ENCODE measurements at places on chromosomes 12 and 14.
A peak's percentile ranks its signal among the peaks of the same experiment; 100 is the strongest.

DNA sequence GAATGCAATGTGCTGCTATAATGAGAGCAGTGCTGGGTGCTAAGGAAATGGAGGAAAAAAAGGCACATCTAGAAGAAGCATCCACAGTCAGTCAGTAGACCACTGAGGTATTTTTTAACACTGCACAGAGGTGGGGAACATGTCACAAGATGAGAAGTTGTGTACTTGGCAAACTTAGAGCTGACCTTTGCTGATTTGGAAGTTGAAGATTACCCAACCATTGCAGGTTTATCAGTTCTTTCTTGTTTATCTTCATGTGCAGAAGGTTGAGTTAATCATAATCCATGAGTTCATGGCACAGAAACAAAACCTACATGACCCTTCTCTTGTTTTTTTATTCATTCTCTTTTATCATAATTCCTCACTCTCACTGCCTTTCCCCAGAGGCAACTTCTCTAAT lies 3.2 kb upstream of the PAH start:
- no peak for DNase-seq

DNA sequence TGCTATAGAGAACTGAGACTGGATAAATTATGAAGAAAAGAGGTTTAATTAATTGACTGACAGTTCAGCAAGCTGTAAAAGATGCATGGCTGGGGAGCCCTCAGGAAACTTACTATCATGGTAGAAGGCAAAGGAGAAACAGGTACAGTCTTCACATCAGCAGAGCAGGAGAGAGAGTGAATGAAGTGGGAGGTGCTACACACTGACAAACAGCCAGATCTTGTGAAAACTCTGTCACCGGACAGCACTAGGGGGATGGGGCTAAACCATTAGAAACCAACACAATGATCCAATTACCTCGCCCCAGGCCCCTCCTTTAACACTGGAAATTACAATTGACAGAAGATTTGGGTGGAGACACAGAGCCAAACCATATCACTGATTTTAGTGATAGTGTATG lies 682.4 kb downstream of the SLC16A7 start:
- DNase-seq = no peak

- DNase-seq = no peak
Observed at GRCh38 chr12:104517880-104518279, 61.1 kb downstream of the CHST11 start.

DNA sequence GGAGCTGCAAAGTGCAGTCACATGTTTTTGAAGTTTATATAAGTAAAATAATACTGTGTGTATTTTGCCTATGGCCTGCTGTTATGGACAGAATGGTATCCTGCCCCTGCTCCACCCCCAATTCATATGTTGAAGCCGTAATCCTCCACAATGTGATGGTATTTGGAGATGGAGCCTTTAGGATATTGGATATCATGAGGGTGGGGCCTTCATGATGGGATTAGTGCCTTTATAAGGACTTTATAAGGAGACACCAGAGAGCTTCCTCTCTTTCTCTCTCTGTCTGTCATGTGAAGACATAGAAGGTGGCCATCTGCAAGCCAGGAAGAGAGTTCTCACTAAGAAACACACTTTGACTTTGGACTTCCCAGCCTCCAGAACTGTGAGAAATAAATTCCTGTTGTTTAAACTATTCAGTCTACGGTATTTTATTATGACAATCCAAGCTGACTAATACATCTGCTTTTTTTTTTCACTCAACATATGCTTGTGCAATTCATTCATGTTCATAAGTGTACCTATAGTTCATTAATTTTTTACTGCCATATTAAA lies 3.1 kb upstream of the CHPT1 start:
- DNase-seq = no peak

DNA sequence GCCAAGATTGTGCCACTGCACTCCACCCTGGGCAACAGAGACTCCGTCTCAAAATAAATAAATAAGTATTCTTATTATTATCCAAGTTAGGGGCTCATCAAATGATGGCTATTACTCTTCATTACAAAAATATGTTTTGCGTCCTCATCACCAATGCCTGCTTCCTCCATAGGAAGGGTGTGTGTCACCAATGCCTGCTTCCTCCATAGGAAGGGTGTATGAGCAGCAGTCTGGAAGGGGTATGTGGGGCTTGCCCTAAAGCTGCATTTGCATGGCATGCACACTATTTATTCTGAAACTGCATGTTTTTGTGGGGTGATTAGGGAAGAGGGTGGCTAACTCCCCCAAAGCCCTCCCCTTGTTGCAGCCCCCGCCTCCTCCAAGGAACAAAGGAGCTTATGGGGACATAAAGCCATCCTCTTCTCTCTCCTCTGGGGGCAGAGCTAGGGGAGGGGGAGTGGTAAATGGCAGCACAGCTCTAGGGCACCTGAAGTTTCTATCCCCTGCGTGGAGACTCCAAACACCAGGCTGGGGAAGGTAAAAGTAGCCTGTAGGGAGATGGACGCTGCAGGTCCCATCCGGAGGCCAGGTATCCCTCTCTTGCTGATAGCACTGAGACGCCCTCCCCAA lies 1.3 kb downstream of the CAMKK2 start:
- DNase-seq = peak; percentile 51

DNA sequence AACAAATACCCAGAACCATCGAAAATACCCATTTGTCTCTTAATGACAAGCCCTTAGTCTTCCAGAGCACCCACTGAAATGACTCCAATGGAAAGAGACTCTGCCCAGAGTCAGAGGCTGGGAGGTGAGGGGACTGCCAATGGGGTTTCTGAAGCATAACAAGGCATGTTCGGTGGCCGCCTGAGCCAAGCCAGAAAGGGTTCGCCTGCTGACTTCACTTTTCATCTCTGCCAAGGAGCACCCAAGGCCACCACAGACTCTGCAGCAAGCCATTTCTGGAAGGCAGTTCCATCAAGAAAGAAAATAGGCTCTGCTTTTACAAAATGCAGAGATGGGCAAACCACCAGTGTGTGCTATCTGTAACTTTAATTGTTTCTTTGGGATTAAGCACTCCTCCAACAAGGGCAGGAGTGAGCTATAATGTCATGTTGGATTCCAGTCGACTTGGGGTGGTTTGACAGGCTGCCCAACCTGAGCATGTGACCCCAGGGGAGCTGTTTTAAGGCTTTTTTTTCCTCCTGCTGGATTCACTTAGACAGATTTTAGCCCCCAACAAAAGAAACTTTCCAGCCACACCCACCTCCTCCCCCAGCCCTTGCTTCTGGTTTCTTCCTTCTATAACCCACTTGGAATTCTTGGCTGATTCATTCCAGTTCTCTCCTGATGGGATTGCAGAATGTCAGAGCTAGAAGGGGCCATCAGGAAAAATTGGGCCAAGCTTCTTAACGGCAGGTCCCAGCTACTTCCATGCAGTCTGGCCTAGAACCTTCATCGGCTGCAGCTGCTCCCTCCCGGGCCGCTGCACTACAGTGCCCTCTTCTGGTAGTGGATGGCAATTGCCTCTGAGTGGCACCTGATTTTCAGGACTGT lies 24.1 kb downstream of the CKAP4 start:
- DNase-seq = peak; percentile 68

- DNase-seq = no peak
Observed at GRCh38 chr12:93624595-93625294, 52.3 kb downstream of the SOCS2 start.

DNA sequence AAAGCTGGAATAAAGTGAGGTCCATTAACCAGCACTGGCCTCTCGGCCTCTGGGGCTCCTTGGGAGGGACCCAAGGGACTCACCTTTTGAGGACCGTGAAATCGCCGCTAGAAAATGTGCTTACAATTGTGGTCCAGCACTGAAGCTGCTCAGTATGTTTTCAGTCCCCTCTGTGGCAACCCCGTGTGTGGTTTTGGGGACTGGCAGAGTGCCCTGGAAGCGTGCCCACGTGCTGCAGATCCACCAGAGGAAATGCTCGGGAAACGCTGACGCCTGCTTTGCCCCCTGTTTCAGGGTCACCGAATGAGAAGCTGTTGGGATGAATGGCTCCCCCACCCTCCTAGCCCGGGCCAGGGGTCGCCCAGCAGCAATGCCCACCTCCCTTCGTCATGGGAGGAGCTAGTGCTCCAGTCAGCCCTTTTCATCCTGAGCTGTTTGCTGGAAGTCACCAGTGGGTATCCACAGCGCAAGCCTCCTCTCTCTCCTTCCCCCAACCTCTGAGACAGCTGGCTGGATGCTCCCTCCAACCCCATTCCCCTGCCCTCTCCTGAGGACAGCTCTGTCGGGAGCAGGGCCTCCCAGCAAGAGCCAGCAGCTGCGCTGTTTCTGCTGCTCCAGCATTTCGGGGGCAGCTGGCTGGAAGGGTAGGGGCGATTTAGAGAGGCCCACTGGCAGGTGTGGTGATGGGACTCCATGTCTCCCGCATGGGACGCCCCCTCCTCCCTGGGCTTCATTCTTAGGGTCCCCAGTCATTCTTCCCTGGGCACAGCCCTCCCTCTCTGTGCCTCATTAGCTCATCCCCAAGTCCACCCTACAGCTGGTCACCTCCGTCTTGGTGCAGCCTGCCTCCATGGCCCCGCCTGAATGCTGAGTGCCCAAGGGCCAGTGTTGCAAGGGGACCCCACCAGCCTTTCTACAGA lies 33.2 kb upstream of the PPP1R13B start:
- DNase-seq = no peak

DNA sequence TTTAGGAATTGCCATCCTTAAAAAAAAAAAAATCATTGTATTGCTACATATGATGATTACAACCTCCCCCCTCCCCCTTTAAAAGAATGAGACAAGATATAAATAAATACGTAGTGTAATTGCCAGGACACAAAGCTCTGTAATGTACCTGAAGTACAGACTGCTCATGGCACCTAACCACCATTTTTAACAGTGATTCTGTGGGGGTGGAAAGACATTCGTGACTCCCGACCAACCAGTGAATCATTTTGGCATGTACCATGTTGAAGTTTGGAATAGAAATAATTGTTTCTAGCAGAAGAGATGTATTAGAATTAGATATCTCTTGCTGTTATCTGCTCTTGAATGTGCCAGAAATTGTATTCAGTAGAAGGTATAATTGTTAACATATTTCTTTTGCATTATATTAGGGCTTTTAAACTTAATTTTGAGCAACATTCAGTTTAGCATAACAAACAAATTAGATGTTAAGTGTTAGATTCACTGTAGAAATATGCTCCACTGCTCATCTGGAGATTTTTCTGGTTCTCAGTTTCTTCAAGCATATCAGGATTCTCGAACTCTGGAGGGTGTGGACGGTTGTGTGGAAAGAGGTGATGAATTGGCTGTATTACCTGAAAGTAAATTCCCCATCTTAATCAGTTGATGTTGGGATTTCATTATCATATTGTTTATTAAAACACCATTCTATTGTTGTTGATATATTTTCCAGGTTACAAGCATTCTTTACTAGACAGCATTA lies 31.1 kb downstream of the FRS2 start:
- DNase-seq = no peak

DNA sequence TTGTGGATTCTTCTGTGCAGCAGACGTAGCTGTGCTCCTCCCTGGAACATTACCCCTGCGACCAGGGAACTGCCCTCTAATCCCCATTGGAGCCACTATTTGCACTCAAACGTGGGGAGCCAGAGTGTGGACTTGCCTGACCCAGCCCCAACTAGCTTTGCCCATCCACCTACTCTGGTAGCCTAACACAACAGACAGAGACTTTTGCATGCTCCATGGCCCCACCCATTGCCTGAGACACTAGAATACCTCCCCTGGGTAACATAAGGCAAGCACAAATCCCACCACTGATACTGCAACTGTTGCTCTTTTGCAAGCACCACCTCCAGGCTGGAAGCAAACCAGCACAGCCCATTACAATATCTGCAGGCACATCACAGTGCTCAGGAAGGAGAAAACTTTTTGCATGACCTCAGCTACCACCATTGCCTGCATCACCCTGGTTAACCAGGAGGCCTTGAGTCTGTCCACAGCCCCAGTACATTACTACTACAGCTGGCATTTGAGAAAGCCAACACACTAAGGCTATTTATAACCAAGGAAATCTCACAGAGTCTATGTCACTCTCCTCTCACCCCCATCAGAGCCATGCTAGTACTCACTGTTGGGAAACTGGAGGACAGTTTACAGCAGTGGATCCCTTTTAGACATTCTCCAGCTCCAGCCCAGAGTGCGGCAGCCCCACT lies 15.0 kb downstream of the CEP128 start:
- DNase-seq = no peak

DNA sequence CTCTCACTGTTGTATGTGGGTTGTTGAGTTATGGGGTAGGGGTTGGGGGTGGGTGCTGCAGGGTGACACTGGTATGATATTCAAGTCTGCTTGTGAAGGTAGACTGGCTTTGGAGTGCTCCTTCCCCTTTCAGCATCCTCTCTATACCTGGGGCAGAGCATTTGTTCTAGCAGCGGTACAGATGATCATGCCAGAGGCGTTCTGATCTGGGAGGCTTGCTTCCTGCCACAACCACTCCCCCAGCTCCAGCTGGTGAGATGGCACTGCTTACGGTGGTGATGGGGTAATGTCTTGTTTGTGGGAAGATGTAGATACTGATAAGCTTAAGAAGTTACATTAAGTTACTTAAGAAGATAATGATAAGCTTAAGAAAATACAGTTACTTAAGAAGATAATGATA lies 131.8 kb downstream of the ERC1 start:
- no peak for DNase-seq

DNA sequence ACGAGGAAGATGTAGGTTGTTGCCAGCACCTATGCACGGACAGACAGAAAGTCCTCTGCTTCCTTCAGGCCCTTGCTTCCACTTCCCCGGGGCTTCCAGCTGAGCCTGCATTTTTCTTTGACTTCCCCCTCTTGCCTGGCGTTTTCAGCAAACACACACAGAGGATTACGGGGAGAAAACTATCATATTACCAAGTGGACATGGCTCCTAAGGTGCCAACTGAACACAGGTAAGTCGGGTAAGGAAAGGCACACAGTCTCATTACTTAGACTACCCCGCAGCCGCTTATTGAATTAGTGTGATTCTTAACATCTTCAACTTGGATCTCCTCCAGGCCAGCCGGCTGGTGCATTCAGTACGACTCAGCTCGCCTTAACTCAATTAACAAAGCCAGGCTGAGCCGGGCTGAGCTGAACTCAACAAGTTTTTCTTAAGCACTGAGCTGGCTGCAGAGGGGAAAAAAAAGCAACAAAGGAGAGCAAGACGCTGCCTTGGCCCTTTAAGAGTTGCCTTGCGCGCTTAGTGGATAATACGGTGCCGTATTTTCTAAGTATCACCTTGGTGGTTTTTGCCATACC lies 19.2 kb upstream of the MAP1LC3B2 start:
- peak; percentile 73 for DNase-seq

DNA sequence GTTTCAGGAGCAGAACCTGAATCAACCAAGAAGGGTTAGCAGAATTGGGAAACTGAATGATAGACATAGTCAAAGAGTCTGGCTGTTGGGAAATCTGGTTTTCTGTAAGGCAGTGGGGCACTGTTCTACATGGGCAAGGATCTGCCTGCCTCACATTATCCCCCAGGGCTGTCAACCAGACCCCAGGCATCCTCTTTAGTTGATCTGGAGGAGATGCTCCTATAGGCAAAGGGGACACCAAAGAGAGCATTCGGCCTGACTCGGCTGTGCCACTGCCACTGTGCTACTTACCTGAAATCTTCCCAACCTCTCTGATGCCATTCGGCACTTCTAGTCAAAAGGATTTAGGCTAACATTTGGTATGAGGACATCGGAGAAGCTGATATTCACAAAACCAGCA lies 4.1 kb downstream of the ISCU start:
- no peak for DNase-seq

GRCh38 chr14:106506881-106507305 lies 980.5 kb downstream of the TMEM121 start:
- no peak for DNase-seq
